Stimulated activated naive B cell treated with anti-CD40 and anti-IgM and Interleukin-4, amounts not matched to agents 10 μg/mL and 1 μg/mL and 100 μg/mL, for 72 hours (primary cell): ENCODE measurements at places on chromosomes 3 and 15.

GRCh38 chr15:101188637-101189408, 63.0 kb downstream of the CHSY1 start:
- peaks cover 72% of the 10 kb centered on the region for H3K4me1 ChIP-seq
- H3K36me3 ChIP-seq = peaks cover 24% of the 10 kb centered on the region

DNA sequence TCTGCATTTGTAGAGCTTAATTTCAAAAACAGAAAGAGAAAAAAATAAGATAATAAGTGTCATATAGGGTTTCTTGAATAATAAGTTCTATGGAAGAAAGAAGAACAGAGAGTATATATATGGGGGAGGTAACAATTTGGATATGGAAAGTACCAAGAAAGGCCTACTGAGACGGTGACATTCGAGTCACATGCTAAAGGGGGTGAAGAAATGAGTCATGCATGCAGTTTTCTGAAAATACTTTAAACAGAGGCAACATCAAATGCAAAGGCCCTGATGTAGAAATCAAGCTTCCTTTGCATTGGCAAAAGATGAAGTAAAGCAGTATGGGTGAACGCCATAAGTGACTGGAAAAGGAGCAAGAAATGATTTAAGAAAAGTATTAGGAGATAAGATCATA, 371.6 kb upstream of the ZNF385D start:
- no peaks in the 10 kb centered on the region for H3K27me3 ChIP-seq
- no peak for DNase-seq
- no peaks in the 10 kb centered on the region for H3K36me3 ChIP-seq
- H3K27ac ChIP-seq = peak overlapping the region; percentile 3

DNA sequence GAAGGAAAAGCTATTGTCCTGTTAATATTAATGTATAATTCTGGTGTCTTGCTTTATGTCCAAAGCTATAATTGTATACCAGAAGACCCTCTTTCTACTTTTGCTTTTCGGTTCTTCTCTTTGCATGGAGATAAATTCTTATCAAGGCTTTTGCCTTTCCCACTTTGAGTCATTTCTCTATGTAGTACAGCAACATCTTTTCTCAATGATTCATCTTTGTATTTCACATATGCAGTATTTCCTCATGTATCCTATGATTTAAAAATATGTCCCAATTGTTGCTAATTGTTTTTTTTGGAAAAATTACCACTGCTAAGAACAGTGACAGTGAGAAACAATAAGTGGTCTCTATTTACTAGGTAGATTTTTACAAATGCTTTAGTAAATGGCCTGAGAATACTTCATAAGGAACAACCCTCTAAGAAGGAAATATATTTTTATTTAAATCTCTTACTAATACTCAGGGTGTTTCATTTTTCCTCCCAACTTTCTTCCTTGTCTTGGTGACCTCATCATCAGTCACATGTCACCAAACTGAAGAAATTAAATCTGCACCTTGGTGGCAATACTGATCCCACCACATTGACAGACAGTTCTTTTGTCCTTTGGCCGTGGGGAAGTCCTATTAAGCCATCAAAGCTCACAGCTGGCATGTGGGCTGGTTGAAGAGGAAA, 290.6 kb downstream of the SATB1 start:
- H3K36me3 ChIP-seq = no peaks in the 10 kb centered on the region
- no peaks in the 10 kb centered on the region for H3K27me3 ChIP-seq
- no peak for DNase-seq
- no peak overlapping the region for H3K4me3 ChIP-seq
- no peak overlapping the region for H3K27ac ChIP-seq
- no peaks in the 10 kb centered on the region for H3K4me1 ChIP-seq

- H3K4me3 ChIP-seq = no peak overlapping the region
- DNase-seq = no peak
- peaks cover 12% of the 10 kb centered on the region for H3K36me3 ChIP-seq
- H3K4me1 ChIP-seq = peaks cover 15% of the 10 kb centered on the region
Measured at GRCh38 chr15:75090388-75090734, 67.0 kb downstream of the PPCDC start.

DNA sequence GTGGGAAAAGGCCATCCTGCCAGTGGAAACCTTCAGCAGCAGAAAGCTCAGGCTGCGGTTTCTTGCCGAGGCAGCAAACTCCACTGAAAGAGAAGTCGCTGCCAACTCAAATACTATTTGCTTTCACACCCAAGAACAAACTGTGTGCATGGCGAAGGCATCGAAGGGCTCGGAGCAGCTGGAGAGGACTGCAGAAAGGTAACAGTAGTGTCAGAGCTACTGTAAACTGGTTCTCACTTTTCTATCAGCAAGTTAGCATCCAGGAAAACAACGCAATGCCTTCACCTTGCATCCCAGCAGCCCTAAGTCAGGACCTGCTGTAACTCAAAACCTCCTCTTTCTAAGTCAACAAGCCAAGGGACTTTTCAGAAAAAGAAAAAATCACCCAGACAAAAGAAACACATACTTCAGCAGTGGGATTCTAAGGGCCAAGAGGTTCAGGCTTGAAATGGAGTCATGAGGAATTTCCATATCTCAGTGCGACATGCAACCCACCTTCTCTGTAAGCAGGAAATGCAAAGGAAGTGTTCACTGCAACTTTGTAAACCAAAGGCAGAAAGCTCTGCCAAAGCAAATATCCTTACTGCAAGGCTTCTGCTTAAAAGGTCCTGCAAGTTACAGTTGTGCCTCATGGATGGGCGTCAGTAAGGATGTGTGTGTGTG, 193.5 kb downstream of the FOXP1 start:
- H3K4me1 ChIP-seq = peaks cover 77% of the 10 kb centered on the region
- H3K4me3 ChIP-seq = peak overlapping the region; percentile 75
- H3K36me3 ChIP-seq = peaks cover 8% of the 10 kb centered on the region

GRCh38 chr3:159008401-159008800, 206.5 kb downstream of the MFSD1 start:
- no peaks in the 10 kb centered on the region for H3K36me3 ChIP-seq
- H3K4me3 ChIP-seq = no peak overlapping the region
- no peak for DNase-seq

GRCh38 chr3:29892976-29893554, 612.2 kb downstream of the RBMS3 start:
- H3K4me3 ChIP-seq = no peak overlapping the region
- H3K27ac ChIP-seq = no peak overlapping the region
- H3K4me1 ChIP-seq = no peaks in the 10 kb centered on the region
- no peak for DNase-seq
- H3K36me3 ChIP-seq = no peaks in the 10 kb centered on the region
